ENCODE measurements at places on chromosomes 6 and 20. TPM values are rescaled to one million over a fixed set of nuclear protein-coding genes. Genes with fewer than 3 reads are reported as not detected.
A peak's percentile ranks its signal among the peaks of the same experiment; 100 is the strongest.

The MOG gene
- total RNA-seq: not detected

The HCK gene
- total RNA-seq: not detected

The COL9A1 gene
- total RNA-seq: not detected

The COQ3 gene
- 7.9 TPM for total RNA-seq

The RBM24 gene
- total RNA-seq: 30.2 TPM

The TPD52L2 gene
- total RNA-seq: 199 TPM

DNA sequence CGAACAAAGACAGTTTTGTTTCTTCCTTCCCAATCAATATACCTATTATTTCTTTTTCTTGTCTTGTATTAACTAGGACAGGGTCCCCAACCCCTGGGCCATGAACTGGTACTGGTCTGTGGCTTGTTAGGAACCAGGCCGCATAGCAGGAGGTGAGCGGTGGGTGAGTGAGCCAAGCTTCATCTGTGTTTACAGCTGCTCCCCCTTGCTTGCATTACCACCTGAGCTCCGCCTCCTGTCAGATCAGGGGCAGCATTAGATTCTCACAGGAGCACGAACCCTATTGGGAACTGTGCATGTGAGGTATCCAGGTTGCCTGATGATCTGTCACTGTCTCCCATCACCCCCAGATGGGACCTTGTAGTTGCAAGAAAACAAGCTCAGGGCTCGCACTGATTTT is 151.9 kb downstream of the CDKAL1 start:
- DNase-seq: no peak

- DNase-seq: no peak
These were observed 1060.3 kb downstream of the KIF16B start for GRCh38 chr20:15512916-15513315.

DNA sequence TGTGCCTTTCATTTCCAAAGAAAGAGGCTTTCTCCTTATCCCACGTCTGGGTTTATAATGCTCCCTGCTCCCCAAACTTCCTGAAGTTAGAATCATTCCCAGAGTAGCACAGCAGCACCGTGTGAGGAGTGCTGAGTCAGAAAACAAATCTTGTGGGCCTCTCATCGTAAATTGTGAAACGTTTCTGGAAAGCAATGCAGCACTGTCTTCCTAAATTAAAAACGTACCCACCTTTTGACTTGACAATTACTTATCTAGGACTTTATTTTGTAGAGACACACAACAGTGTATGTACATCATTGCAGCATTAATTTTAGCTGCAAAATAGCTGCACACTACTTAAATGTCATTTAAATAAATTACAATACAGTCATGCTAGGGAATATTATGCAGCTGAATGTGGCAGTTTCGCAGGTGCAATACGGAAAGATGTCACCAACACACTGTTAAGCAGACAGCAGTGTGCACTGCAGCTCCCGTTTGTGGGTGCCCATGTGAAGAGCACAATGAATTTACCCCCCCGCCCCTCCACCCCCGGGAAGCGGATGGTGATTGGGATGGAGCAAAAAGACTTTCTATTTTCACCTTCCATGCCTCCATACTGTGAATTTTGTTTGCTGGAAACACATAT is 30.8 kb downstream of the RRBP1 start:
- DNase-seq: peak; percentile 19

GRCh38 chr6:126643352-126643751 is 303.4 kb downstream of the CENPW start:
- no peak for DNase-seq

DNA sequence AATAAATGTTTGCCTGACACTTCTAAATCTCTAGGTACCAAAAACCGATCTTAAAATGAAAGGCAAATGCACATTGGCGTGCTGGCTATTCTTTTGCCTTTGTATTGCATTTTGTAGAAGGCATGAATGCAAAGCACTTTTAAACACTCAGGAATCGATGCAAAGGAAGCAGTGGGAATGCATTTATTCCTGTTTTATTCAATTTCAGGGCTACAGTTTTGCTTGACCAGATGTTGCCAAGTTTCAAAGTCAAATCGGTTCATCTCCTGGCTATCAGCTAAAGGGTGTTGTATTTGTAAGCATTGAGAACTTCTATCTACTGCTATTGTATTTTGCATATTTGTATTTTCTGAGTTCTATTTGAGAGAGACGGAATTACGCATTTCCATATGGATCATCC is 659.8 kb upstream of the SLC35B3 start:
- no peak for DNase-seq

DNA sequence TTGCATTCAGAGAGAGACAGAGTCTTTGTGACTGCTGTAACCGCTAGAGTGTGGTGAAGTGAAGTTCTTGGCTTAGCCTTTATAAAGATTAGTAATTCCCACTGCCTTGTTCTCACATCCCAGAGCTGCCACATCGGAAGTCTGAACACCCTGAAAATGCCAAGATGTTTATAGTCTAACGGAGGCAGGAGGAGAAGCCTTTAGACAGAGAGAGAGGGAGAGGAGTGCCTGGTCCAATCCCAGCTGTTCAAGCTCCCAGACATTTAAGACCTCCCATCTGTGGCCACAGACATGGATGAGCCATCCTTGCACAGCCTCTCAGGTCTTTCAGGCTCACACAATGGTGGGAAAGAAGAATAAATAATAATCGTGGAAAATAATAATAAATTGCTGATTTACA is 1422.8 kb upstream of the EYS start:
- no peak for DNase-seq

GRCh38 chr20:63253065-63253437 is 1.2 kb downstream of the NKAIN4 start:
- no peak for DNase-seq

DNA sequence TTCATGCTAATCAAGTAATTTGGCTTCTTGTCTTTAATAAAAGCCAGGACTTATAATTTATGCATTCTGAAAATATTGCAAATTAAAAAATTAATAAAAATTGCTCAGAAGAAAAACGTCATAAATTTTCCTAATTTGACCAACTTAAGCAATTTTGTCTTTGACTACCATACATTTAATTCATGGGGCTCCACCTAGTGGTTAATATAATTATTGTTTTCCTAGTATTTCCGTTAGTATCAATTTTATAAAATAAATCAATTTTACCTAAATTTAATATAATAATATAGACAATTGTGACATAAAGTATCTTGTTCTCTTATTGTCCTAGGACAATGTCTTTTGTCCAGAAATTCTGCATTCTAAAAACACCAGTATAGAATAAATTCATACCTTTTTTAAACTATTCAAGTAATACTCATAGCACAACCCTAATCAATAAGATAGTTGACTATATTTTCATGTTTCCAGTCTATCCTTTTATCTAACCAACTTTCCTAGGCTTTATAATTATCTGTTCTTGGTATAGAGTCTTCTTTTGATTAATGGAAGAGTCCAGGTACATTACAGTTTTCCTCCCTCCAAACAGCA is 319.9 kb downstream of the TRDN start:
- no peak for DNase-seq

GRCh38 chr6:108556250-108556649 is 4.5 kb upstream of the FOXO3 start:
- no peak for DNase-seq

DNA sequence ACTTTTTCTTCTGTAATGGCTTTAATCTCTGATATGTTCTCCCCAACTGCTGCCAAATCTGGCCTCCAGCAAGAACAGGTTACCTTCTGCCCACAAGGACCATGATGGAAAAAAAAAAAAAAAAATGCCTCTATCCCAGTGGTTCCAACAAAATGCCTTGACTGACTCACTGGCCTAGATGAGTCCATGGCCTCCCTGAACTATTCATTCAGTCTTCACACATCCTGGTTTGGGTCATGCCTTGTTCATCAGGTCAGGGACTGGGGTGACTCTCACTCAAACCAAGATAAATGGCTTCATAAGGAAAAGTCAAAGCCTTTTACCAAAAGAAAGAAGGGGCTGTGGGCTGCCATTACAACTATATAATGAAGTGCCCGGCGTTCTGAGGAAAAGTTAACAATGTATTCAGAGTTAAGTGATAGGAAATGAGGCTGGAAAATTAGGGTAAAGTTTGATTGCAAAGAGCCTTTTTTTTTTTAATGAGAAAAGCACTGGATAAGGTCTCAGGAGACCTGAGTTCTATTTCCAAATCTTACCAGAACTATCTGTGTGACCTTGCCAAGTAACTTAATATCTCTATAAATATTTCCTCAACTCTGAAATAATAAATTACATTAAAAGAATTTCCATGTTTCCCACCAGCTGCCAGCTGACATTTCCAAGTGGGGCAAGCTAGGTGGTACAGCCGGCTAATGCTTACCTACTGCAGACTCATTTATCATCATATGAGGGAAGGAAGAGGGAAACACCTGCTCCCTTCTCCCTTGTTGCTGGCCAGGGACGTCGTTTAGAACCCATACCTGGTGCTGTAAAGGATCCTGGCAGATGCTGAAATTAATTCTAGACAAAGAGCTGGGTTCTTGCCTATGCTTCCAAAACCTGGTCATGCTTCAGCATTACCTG is 380.0 kb upstream of the MARCKS start:
- peak; percentile 24 for DNase-seq

DNA sequence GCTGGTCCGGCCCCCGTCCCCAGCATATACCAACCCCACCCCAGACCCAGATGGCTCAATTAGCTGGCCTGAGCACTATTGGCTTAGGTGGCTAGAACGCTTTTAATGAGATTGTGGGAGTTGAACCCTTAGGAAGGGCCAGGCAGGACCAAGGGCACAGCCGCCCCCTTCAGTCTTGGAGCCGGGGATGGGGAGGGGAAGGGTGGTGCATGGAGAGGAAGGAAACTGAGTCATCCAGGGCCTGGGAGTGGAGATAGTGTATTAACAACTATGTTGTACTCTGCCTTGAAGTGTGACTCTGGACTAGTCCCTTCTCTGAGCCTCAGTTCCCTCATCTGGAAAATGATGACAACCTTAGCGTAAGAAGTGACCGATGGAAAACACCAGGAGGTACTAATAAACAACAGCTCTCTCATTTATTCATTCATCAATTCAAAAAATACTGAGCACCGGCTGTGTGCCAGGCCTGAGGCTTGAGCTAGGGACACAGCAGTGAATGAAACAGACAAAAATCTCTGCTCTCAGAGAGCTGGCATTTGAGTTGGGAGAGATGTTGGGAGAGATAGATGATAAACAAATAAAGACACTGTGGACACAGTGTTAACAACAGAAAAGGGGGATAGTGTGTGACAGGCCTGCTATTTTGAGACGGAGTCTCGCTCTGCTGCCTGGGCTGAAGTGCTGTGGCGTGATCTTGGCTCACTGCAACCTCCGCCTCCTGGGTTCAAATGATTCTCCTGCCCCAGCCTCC is 11.5 kb downstream of the PEDS1 start:
- DNase-seq: no peak

- DNase-seq: no peak
These were observed 120.0 kb downstream of the UTRN start for GRCh38 chr6:144405163-144405562.

DNA sequence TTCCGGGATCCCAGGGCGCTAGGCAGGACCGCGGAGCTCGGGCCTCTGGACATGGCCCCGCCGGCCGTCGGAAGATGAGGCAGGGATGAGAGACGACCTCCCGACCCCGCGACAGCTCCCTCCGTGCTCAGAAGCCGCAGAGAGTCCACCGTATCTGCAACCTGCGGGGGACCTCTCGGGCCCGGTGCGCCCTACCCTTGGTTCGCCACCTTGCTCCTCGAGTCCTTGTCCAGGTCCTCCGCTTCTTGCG is 301 bp downstream of the PPP1R3D start:
- DNase-seq: no peak

DNA sequence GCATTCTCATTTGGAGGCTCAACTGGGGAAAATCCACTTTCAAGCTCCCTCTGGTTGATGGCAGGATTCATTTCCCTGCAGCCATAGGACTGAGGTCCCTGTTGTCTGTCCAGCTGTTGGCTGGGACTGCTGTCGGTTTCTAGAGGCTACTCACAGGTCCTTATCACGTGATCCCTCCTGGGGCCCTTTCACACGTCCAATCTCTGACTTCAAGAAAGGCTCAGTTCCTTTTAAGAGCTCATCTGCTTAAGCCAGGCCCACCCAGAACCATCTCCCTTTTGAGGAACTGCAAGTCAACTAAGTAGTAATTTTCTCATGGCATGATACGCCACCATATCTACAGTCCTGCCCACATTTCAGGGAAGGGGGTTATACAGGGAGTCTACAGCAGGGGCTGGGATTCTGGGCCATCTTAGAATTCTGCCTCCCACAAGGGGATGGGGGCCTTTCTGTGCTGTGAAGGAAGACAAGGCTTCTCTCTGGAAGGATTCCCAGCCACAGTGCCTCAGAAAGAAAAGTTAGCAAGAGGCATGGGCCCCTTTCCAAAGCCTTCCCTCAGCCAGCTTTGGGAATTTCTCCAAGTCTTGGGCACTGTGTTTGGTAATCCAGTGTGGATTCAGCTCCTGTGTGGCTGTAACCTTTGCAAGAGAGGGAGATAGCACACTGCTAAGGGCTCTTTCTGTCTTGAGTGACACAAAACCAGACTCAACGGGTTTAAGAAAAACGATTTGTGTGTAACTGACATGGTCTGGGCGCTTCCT is 66.4 kb downstream of the CTCFL start:
- no peak for DNase-seq

DNA sequence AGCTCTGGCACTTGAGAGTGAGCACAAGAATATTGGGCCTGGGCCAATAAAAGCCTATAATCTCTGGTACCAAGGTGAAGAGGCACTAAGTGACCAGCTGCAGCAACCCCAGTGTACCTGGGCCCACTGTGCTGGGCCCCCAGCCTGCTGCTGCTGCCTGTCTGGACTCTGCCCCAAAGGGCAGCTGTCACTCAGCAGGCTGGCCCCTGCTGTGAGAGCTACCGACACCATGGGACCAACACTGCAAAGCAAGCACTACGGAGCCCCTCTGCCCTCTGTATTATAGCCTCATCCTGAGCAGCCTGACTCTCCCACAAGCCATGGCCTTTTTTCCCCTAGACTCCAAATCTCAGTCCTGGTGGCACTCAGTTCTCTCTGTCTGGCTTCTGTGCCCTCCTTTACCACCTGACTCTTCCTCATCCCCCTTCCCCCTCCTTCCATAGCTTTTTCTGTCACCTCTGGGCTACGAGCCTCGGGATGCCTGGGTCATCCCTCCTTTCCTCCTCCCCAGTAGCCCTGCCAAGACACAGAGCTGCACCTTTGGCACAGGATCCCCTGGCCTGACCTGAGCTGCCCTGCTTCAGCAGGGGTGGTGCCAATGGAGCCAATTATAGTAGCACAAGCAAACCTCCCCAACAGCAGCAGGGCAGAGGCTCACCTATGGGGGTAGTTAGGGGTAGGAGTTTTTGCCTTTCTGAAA is 14.2 kb downstream of the RRP36 start:
- no peak for DNase-seq

GRCh38 chr20:12207875-12208274 is 290.2 kb downstream of the BTBD3 start:
- DNase-seq: no peak

DNA sequence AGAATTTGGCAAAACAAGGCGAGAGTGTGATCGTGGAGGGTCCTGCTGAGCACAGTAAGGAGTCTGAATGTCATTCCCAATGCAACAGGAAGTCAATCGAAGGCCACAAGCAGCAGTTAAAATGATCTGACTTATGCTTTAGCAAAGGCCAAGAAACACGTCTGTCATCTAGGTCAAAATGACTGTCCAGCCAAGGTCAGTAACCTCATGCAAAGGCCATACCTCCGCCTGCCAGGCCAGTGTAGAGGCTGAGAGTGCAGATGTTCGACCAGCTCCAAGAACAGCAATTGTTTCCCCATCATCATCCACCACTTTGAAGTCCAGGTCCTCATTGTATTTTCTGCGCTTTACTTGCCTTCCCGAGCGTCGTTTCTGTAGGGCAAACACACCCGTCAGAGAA is 105.6 kb downstream of the CHD6 start:
- no peak for DNase-seq

Data from HFFc6 (cell line).